AG20443 (cell line): ENCODE measurements at places on chromosomes 16 and 17.

DNA sequence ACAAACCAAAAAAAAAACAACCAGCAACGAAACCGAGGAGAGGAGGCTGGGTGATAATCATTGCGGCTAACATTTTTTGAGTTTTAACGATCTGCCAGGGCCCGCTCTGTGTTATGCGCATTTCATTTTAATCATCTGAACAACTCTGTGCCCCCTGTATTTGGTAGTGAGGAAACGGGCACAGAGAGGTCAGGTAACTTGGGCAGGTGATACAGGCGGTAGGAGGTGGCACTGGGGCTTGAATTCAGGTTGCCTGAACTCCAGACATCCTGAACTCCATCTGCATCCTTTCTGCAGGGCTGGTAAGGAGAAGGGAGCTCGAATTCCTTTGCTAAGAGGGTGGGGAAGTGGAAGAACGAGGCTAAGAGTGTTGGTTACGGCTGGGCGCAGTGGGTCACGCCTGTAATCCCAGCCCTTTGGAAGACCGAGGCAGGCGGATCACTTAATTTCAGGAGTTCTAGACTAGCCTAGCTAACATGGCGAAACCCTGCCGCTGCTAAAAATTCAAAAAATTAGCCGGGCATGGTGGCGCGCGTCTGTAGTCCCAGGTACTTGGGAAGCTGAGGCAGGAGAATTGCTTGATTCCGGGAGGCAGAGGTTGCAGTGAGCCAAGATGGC is 1.1 kb downstream of the CLUAP1 start:
- no peak for DNase-seq

- DNase-seq, result peak; percentile 55
These were observed 320 bp upstream of the KRTAP4-2 start for GRCh38 chr17:41178341-41178740.

- peak; percentile 40 for DNase-seq
These were observed 19.3 kb downstream of the TMEM11 start for GRCh38 chr17:21194703-21195102.

- DNase-seq, result no peak
These were observed 14.5 kb downstream of the ZFHX3 start for GRCh38 chr16:73033271-73033998.

DNA sequence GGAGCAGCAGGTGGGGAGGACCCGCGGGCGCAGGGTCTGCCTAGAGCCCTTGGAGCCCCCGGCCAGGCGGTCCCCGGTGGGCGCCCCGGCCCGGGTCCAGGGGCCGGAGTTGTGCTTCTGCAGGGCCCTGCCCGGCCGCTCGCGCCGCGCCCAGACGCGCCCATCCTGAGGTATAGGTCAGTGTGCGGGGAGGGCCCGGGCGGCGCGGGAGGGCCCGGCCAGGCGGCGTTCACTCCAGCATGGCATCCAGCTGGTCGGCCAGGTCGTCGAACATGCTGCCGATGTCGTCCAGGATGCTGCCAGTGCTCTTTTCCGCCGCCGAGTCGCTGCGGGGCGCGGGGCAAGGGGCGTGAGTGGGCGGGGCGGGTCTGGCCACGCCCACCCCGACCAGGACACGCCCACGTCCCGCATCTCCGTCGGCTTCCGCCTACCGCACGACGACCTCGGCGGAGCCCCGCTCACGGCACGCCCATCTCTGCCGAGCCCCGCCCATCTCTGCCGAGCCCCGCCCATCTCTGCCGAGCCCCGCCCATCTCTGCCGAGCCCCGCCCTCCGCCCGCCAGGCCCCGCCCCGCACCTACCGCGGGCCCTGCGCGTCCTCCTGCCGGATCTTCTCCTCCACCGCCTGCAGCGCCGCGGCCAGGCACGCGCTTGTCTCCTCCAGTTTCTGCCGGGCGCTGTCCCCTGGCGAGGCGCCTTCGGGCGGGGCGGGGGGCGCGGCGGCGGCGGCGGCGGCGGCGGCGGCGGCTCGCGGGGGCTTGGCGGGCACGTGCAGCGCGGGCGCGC is 17.9 kb downstream of the CASKIN1 start:
- DNase-seq, result peak; percentile 58

DNA sequence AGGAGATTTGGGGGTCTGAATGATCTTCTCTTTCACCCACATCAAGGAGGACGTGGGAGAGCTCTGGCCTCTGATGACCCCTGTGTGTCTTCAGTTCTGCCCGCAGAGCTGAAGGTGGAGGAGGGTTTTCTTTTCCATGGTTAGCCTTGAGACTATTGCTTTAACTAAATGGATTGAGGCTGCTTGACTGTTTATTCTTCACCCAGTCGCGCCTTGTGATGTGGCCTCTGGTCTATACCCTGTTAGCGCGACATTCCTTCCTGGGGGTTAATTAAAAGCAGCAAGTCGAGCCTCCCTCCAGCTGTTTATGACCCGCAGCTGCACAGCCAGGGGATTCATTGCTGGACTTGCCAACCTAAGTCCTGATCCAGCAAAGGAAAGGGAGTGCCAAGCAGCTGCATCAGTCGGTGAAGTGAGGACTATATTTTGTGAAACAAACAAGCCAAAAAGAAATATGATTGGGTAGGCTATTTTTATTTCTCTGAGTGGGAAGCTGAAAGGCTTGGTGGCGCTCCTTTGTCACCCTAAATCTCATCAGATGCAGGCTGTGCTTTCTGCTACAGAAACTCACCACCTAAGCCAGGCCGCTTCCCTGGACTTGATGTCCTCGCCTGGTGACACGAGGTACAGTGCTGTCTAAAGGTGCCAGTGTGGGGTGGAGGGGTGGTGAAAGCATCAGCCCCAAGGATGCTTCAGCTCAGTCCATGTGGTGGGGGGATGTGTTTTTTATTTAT is 11.0 kb upstream of the SEC14L1 start:
- DNase-seq, result no peak

DNA sequence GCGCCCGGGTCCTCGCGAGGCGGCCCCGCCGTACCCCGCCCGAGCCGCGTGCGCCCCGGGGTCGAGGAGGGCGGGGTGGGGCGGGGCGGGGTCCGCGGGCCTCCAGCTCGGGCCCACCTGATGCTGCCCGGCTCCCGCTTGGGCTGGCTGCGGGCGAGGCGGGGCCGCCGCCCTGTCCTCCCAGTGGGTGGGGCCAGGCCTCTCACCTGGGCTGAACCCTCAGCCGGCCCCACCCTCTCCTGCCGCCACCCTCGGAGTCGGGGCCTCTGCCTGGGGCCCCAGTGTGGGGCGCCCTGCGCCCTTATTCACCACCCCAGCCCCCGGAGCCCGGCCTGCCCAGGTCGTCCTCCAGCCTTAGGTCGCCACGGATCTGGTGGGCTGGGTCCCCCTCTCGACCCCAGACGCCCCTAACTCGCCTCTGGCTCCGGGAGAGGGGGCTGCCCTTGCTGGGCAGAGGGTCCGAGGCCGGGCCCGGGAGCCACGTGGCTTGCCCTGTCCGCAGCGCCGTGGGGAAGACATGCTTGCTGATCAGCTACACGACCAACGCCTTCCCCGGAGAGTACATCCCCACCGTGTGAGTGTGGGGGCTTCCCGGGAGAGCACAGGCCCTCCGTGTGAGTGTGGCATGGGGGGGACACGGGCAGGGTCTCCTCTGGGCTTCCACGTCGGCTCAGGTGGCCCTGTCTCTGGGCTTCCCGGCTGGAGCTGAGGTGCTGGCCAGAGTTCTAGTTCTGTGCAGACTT is 578 bp downstream of the RAC3 start:
- no peak for DNase-seq

DNA sequence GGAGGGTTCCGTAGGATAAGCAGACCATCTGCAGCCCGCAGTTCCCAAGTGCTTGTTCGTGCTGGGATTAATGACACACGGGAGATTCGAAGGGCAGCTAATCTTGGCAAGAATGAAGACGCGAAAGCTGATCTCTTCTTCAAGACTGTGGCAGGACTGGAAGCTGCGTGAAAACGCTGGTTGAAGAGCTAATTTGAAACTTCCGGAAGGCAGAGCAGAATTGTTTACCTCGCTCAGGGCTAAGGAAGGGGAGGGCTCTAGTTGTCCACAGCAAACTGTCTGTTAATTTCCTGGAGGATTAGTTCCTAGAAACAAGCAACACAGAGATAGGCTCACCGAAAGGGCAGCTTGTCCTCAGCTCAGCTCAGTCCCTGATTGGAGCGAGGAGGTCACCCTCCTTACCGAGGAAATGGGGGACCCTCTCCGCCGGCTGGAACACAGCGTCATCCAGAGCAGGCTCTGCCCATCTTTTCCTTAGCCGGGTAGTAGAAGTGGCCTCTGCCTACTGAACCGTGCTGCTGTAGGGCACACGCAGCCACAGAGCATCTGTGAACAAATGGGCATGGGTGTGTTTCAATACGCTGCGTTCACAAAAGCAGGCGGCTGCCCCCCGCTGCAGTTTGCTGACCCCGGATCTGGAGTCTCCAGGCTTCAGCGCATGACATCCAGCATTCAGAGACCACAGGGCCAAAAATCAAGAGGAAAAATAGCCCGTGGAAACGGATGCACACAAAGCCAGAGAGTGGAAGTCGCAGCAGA is 16.7 kb upstream of the BAIAP2 start:
- DNase-seq, result peak; percentile 55

GRCh38 chr17:55859301-55859795 is 108.5 kb downstream of the PCTP start:
- no peak for DNase-seq

DNA sequence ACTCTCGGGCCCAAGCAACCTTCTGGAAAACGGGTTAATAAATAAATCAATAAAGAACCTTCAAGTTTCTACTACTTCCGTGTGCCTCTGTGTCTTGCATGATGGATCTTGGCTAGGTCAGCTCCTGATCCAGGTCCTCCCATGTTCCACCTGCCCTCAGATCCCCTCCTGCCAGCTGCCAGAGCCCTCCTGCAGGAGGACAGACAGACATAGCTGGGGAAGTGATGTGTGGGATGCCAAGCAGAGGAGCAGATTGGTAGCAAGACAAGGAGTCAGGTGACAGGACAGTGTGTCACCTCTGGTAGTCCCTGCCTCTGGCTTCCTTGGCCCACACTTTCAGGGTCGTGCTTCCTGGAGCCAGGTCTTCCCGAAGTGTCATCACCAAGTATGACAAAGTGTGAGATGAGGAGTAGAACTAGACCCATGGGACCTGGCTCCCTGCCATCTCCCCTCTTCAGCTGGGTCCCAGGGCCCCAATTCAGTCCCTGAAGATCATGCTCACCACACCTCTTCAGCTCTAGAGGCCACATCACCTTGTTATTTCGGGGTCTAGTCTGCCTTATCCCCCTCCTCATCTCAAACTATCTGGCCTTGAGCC is 1.0 kb upstream of the EPN3 start:
- no peak for DNase-seq

- no peak for DNase-seq
These were observed 30.5 kb downstream of the TMEM238L start for GRCh38 chr17:10773391-10773790.

GRCh38 chr17:5705081-5705875 is 121.0 kb upstream of the NLRP1 start:
- DNase-seq, result peak; percentile 37

DNA sequence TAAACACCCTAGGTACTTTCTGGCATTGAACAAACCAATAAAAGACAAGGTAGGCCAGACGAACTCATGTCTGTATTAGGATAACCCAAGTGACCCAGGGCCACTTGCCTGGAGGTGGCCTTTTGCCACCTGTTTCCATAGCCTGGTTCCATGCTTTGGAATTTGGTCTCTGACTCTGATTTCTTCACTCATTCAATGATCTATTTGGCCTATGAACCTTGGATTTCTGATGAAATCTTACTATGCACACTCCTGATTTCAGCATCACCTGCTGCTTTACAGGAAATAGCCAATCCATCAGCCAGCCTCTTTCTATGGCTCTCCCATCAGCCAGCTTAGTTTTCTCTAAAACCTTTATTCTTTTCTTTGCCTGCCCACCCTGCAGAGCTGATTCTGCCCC is 142.8 kb upstream of the PSMD7 start:
- DNase-seq, result no peak

- no peak for DNase-seq
These were observed 76.2 kb upstream of the ZFHX3 start for GRCh38 chr16:73124097-73124652.

DNA sequence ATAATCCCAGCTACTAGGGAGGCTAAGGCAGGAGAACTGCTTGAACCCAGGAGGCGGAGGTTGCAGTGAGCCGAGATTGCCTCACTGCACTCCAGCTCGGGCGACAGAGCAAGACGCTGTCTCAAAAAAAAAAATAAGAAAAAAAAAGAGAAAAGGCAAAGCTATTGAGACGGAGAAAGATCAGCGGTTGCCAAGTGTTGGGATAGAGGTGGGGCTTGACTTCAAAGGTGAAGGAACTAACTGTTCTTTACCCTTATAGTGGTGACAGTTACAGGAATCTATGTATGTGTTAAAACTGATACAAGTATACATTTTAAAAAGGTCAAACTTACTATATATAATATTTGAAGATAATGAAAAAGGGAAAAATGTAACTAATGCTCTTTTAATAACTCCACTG is 22.5 kb downstream of the AKAP10 start:
- DNase-seq, result no peak

DNA sequence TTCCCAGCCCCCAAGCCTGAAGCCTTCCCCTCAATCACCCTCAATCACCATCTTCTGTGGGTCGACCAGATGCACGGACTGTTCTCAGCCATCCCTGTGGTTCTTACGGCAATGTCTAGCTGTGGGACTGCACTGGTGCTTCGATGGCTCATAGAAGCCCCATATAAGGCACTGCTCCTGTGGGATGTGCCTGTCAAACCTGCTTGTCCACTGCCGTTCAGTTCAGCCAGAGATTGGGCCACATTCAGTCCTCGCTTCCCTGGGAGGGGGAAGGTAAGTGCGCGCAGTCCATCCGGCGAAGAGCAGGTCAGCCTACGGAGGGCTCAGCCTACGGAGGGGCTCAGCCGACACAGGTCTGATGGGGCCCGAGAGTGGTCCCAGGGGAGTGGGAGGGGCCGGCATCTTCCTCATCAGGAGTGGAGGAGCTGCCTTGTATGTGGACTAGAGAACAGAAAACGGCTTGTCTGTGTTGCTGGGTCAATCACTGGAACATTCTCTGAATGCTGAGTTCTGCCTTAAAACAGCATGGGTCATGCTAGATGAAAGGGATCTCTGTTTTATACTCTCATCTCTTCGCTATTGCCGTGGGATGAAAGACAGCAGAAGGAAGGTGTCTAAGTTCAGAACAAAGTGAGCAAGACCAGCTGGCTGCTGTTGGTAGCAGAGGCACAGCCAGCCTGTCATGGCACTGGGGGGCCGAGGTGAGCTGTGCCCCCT is at the start of gene CARD14:
CARD14 (plus strand) TSS at position 247 of the 717 bp plus-strand sequence. CDS start 11,409 bp downstream, outside the sequence.
- DNase-seq, result no peak

GRCh38 chr16:58049232-58050185 is 24.0 kb downstream of the MMP15 start:
- DNase-seq, result no peak

GRCh38 chr17:34163123-34163522 is 92.0 kb upstream of the CCL2 start:
- no peak for DNase-seq

DNA sequence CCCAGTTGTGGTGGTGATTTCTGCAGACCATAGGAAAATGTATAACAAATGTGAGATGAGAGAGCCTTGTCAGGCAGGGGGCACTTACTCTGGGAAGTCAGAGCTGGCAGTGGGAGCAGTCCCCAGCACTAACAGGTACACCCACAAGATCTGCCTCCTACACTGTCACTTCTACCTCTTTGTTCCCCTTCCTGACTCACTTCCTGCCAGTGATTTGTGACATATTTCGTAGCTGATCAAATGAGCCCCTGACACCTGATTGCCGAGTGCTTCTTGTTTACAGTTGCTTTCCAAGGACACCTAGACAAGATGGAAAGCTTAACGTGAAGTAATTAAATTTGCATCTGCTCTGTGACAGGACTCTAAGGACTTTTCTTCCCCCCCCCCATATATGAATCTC is 40.5 kb downstream of the FTO start:
- no peak for DNase-seq

GRCh38 chr17:55327225-55328088 is 62.7 kb downstream of the HLF start:
- DNase-seq, result no peak
